ENCODE measurements at places on chromosomes 5 and 9.

DNA sequence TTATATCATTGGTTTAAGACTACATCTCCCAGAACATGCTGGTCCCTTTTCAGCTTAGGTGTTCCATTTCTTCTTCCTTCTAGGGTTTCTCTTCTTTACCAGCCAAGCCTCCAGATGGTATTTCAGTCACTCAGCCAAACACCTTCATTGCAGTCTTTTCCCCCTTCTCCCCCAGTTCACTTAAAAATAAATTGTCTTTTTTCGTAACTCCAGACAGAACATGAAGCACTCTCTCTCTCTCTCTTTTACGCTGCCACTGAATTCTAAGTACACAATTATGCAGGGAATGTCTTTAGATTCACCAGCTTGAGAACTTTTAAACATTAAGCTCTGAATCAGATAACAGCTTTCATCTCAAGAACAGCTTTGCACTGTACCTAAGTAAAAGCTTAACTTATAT, 419.7 kb upstream of the BRINP1 start:
- DNase-seq = no peak

- no peak for DNase-seq
Measured at GRCh38 chr9:27189426-27189825, 80.4 kb downstream of the TEK start.

DNA sequence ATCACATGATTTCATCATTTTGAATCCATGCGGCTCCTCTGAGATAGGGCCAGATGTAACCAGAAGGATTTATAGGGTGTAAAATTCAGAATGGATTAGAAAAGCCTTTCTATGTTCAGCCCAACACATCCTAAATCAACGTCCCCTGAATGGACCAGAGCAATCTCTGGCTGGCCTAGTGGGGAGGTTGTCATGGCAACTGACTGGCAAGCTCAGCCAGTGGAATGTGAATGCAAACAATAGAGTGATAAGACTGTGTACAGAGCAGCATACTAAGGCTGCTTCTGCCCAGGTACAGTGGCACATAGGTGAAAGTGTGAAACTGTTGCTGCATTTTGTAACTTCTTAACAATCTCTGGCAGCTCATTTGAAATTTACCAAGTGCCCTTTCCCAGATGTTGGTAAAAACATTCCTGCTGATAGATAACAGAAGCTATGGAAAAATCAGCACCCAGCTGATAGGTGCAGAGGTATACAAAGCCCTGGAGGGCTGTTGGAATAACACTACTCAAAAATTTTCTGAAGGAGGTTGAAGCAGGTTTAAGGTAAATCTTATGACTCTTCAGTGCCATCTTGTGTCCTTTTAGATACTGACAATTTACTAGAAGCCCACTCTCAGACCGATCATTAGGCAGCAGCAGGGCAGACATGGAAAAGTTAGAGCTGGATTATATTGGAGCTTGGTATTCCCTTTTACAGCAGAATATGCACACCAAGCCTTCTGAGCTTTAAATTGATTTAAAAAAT, 267.2 kb downstream of the RAB3C start:
- DNase-seq = peak; percentile 2

DNA sequence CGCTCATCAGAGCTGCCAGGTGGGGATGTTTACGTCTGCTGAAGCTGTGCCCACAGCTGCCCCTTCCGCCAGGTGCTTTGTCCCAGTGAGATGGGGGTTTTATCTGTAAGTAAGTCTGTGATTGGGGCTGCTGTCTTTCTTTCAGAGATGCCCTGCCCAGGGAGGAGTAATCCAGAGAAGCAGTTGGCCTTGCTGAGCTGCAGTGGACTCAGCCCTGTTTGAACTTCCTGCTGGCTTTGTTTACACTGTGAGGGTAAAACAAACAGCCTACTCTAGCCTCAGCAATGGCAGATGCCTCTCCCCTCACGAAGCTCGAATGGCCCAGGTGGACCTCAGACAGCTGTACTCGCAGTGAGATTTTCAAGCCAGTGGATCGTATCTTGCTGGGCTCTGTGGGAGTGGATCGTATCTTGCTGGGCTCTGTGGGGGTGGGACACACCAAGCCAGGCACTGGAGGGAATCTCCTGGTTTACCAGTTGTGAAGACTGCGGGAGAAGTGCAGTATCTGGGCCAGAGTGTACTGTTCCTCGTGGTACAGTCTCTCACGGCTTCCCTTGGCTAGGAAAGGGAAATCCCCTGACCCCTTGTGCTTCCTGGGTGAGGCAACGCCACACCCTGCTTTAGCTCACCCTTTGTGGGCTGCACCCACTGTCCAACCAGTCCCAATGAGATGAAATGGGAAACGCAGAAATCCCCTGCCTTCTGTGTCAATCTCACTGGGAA, 530.1 kb upstream of the DMAC1 start:
- no peak for DNase-seq

DNA sequence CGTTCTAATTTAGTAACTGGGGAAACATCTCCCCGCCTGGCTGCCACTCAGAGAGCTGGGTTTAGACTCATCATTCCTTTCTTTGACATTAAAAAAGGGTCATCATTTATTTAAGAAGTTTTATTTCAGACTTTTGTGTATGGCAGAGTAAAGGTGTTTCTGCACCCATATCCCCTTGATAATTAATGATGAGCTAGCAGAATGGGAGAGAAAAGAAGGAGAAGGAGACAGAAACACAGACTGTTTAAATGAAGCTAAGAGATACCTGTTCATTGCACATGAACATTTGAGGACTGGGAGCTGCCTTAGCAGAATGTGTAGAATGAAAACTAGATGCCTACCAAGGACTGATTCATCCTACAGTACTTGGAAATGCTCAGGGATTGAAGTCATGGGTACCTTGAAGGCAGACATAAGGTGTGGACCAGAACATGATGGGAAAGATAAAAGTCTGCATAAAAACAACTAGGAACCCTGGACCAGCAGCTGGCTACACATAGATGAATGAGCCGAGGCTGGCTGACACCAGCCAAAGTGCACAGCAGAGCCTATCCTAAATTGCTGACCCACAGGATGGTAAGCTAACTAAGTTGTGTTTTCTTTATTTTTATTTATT, 48.3 kb upstream of the SPATA31C2 start:
- DNase-seq = no peak

- no peak for DNase-seq
Measured at GRCh38 chr5:78377056-78377717, 16.8 kb downstream of the SCAMP1 start.

All from NCI-H2029 treated with DMSO at 0.1 percent for 48 hours (cell line).